ENCODE measurements at places on chromosomes 12 and 14.
A peak's percentile ranks its signal among the peaks of the same experiment; 100 is the strongest.

- peak; percentile 74 for DNase-seq
Measured at GRCh38 chr12:754851-755562, 2.6 kb downstream of the WNK1 start.

DNA sequence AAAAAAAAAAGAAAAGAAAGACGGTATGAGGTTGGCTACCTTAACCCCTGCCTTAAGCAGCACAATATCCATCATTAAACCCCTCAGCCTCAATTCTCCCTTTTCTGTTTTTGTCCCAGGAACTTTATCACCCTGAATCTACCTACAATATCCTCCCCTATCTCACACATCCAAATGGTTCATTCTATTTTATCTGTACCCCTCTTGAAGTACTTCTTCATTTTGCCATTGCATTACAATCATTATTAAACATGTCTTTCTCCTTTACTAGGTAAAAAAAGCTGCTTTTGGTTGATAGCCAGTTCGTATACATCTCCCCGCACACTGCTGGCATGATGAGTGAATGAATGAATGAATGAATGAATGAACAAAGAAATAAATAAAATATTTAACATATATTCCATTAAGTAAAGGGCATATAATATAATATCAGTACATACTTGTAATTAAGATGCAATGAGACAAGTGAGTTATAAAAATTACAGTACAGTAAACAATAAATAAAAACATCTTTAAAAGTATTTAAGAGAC, 364 bp upstream of the GPR65 start:
- DNase-seq = no peak

- DNase-seq = no peak
Measured at GRCh38 chr12:44717612-44718011, 158.5 kb downstream of the NELL2 start.

DNA sequence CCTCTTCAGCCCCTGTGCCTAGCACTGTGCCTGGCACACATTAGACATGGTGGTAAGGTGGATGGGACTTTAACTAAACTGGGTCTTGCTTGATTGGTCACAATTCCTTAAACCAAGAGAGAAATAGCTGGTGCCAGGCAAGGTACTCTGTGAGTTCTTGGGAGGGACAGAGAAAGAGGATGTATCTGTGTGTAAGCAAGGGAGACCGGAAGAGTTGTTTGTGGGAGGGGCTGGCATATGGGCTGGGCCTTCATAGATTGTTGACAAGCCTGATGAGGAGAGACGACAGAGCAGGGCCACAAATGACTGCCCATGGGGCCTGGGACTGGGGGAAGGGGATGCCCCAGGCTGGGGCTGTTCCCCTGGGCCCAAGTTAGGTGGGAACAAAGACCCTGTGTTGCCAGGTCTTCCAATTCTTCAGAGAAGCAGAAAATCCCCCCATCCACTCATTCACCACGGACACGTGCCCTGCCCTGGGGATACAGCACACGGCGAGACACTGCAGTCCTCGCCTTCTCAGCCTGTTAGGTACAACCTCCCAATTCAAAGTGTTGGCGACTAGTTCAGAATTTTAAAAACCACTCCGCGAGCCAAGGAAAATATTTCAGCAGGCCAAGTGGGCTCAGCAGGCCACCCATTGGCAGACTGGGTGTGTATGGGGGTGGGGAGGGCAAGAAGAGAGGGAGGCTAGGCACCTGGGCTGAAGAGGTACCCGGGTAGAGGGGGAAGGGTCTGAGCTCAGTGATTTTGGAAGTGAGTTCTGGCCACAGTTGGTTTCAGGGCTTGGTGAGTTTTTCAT, 11.4 kb upstream of the CYP46A1 start:
- peak; percentile 31 for DNase-seq

DNA sequence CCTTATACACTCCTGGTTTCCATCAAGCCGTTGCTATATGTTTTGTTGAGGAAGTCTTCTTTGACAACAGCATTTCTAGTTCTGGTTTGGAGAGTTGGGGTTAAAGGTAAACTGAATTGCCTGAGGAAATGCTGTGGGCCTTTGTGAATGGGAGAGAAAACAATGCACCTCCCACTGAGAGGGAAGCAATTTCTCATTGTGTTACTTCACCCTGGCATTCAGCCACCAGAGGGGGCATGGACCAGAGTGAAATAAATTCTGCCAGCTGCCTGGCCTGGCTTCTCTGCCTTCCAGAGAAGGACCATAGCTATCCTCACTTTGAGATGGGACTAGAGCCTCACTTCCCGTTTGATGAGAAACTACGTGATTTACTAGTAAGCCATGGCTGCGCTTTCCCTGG, 475.3 kb downstream of the EGLN3 start:
- DNase-seq = no peak

DNA sequence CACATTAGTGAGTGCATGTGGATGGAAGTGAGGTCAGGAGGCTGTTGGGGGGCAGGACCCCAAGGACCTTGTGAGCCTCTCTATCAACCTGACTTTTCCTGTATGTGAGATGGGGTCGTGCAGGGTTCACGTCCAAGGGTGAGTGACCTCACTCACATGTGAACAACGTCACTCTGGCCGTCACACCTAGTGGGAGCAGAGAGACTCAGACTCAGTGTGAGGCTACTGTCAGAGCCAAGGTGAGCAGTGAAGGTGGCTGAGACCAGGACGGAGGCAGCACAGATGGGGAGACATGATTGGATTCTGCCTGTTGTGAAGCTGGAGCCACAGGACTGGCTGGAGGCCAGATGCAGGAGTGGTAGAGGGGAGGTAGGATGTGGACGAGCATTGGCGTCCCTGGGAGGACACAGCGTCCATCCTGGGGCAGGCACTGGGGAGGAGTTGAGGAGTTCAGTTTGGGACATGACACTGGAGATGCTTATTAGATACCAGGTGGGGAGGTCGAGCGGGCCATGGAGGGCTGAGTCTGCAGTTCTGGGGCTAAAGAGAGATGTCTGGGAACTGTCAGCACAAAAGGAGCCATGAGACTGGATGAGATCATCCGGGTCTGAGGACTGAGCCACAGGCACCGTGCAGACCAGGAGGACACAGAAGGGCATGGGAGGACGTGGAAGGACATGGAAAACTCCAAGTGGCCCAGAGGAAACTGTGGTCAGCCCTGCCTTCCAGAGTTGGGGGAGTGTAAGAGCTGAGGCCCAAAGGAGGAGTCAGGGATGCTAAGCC, 92.8 kb downstream of the LGMN start:
- DNase-seq = no peak

Data from CD4-positive, alpha-beta T cell treated with Interleukin-2 at 100 ng/mL for 4 hours (primary cell).